ENCODE measurements at places on chromosomes 4 and X.

GRCh38 chr4:147843162-147843561, 111.3 kb downstream of the ARHGAP10 start:
- no peak for DNase-seq

- no peak for DNase-seq
These were observed 82.5 kb downstream of the CPE start for GRCh38 chr4:165461159-165461821.

- no peak for DNase-seq
These were observed 40.0 kb upstream of the APLN start for GRCh38 chrX:129694805-129695204.

- no peak for DNase-seq
These were observed 162.5 kb upstream of the GALNT7 start for GRCh38 chr4:173005912-173006633.

DNA sequence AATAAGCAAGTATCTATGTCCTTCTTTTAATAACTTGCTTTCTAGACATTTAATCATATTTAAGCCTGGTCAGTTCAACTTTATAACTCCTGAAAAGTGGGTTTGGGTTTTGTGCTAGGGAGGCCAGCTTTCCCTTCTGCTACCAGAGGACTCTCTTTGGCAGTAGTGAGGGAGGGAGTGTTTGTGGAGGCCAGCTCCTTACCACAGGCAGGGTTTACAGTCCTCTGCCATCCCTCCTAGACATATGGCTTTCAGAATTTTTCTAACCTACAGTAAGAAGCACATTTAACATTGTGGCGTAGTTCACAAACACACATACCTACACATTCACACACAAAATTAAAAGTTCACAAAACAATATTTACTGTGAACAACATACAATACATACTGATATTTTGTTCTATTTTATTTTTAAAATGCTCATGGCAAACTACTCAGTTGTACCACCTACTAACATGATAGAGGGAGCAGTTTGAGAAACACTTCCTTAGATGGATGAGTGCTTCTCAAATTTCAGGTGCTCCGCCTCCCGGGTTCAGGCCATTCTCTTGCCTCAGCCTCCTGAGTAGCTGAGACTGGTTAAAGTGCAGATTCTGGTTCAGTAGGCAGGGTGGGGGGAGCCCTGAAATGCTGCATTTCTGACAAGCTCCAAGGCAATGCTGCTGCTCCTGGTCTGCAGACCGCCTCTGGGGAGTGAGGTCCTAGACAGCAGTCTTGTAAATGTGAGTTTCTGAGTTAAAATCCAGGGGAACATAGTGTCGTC, 86.7 kb downstream of the PTTG2 start:
- DNase-seq = no peak

- DNase-seq = no peak
These were observed 17.2 kb downstream of the HMGB2 start for GRCh38 chr4:173317004-173317403.

- no peak for DNase-seq
These were observed 4.4 kb upstream of the RBBP7 start for GRCh38 chrX:16874458-16875095.

DNA sequence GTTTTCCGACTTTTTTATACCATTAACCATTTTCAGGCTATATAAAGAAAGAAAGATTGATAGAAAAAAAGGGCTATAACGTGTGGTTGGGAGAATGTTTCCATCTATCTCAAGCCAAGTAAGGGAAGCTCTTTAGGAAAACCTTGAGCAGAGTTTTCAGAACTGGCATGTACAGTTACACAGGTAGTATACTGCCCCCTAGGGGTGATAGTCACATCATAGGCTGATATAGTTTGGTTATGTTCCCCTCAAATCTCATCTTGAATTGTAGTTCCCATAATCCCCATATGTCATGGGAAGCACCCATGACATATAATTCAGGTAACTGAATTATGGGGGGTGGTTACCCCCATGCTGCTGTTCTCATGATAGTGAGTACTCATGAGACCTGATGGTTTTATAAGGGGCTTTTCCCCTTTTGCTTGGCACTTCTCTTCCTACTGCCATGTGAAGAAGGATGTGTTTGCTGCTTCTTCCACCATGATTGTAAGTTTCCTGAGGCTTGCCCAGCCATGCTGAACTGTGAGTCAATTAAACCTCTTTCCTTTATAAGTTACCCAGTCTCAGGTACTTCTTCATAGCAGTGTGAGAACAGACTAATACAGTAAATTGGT, 186.8 kb downstream of the TMA16 start:
- peak; percentile 55 for DNase-seq

- DNase-seq = no peak
These were observed 21.6 kb downstream of the SETD7 start for GRCh38 chr4:139534287-139534950.

GRCh38 chr4:73606465-73606974, 13.7 kb downstream of the RASSF6 start:
- DNase-seq = no peak

- no peak for DNase-seq
These were observed 170.5 kb downstream of the SLC39A8 start for GRCh38 chr4:102174719-102175189.

- DNase-seq = no peak
These were observed 34.2 kb downstream of the CCDC158 start for GRCh38 chr4:76386566-76387305.

GRCh38 chr4:37988670-37989069, 28.5 kb downstream of the PTTG2 start:
- DNase-seq = no peak

Measured in hematopoietic multipotent progenitor cell treated with erythropoietin and hydrocortisone succinate and interleukin-3 and kit ligand, for 15 days (in vitro differentiated cells).